CD4-positive, alpha-beta T cell (primary cell): ENCODE measurements at places on chromosomes 4 and X.
A peak's percentile ranks its signal among the peaks of the same experiment; 100 is the strongest.

DNA sequence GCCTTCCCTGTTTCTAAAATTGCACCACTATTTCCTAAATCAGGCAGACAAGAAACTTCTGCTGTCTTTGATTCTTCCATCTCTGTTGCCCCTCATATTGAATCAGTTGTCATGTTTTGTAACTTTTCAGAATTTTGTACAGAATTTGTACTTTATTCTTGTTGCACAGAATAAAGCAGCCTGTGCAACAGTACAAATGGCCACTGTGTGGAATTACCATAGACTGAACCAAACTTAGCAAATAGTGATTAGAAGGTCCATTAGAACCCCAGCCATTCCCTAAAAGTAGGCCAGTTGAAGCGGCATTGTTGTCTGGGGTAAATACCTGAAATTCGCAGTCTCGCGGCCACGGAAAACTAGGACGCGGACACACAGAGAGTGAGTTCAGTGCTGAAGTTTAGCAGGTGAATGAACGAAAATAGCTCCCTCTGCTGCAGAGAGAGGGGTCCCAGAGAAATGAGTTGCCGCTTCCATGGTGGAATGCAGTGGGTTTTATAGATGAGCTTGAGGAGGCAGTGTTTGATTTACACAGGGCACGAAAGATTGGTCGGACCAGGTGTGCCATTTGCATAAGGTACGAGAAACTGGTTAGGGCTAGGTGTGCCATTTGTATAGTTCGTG lies 71.8 kb downstream of the C4orf33 start:
- no peak for DNase-seq

DNA sequence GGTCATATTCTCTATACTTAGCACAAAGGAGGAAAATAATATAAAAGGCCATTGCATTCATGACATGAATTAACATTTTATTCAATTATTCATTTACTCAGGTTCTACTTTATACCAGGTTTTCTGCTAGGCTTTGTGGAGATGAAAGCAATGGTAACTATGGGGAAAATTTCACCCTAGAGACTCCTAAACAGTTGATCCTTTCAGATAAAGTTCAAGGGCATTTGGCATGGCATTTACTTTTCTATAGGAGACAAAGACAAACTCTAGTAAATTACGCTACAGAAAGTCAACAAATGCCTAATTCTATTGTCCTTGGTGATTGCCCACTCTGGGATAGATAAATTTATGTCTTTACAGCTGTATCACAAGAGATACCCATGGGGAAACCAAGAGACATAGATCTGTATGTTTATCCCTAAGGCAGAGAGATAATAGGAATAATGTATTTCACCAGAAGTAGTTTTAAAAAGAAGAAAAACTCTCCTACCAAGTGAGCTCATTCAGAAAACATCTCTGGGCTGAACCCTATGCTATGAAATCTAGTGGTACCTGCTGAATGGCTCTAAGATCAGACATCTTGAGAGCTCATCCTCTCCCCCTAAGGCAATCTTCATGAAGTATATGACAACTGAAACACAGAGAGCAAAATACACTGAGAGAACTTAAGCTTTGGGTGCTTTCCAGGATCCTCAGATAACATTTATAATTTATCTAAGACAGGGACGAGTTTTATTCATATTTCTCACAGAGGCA lies 316.7 kb downstream of the ANTXR2 start:
- no peak for DNase-seq

DNA sequence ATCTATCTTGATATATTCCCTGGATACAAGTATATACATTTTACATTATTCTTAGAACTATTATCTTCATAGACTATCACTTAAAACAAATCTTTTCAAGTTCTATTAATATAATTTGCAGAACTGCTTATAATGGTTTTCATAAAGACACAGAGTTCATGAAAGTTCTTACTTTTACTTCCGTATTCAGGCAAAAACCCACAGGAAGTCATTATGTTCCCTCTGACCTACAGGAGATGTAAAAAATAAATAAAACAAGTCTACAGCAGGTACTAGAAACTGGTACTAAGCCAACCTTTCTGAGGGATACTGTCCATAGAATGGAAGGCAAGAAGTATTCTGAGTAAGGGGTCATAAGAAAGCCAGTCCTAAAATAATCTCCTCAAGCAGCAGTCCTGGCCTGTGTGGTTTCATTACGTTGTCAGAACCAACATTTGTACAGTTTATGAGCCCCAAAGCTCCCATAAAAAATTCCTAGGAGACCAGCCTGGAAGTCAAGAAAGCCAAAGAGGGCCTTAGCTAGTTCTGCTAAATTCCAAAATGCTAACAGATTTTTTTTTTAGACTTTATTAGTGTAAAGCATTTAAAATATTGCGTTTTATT lies 68.6 kb downstream of the CAMK2D start:
- peak; percentile 68 for DNase-seq

DNA sequence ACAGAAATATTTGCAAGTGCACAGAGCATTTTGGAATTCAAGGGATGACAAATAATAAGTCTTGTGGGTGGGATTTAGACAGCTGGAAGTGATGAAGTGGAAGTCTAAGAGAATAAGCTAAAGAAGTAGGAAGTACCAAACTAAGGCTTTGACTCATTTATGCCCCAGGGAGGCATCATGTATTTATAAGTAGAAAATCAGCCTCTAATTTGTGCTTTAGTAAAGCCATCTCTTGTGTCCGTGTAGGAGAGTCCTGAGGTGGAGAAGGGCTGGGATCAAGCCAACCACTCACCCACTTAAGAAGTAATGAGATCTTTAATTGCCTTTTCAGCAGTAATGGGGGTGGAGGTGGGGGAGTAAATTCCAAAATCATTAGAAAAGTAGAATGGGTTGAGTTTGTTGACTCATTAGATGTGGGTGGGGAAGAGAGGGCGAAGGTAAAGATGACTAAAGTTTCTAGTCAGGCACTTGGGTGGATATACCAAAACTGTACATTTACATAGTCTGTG lies 356.7 kb downstream of the STIM2 start:
- no peak for DNase-seq

DNA sequence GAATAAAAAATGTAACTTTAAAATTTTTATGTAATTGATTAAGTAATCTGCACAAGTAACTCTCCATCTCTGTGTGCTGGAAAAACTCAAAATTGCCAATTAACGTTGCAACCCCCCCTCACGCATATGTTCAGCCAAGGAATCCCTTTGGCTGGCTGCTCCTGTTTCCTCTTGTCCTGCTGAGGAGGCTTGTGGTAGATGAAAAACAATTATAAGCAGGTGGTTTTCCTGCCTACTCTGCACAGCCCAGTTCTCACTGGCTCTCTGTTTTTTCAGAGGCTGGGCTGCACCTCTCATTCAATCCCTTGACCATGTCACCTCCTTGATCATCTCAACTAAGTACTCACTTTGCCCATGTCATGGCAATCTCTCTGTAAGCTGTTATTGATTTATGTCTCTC lies 1068.4 kb downstream of the ARAP2 start:
- no peak for DNase-seq

GRCh38 chr4:41750121-41750625 lies 1.6 kb upstream of the PHOX2B start:
- no peak for DNase-seq

- DNase-seq, result no peak
These were observed 76.1 kb upstream of the STS start for GRCh38 chrX:7071390-7071789.

- DNase-seq, result no peak
These were observed 4.6 kb upstream of the CCNG2 start for GRCh38 chr4:77152421-77152820.

DNA sequence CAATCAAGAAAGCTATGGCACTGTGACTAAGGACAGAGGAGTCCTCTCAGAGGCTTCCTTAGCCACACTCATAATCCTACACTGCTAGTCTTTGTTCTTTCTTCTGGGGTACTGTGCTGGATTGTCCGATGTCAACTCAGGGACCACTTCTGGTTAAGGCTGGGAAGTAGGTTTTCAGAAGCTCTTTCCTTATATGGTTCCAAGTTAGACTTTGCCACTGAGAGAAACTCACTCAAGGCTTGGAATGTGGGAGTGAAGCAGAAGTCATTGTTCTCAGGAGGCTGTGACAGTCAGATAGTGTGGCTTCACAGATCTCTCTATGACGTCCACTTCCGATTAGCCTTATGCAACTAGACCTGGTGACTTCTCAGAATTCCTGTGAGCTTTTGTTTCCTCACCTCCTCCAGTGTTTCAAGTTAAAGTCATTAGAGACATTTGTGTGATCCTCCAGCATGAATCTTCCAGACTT lies 317.3 kb upstream of the F9 start:
- no peak for DNase-seq

- no peak for DNase-seq
These were observed 1.1 kb downstream of the ZFP42 start for GRCh38 chr4:187996502-187997177.

- DNase-seq, result no peak
These were observed 12.2 kb upstream of the ODAM start for GRCh38 chr4:70183168-70183939.

- no peak for DNase-seq
These were observed 35.8 kb upstream of the LEF1 start for GRCh38 chr4:108204518-108204917.

GRCh38 chr4:158823461-158823873 lies 54.6 kb downstream of the FNIP2 start:
- DNase-seq, result no peak
